ENCODE measurements at places on chromosomes 11 and 22.

DNA sequence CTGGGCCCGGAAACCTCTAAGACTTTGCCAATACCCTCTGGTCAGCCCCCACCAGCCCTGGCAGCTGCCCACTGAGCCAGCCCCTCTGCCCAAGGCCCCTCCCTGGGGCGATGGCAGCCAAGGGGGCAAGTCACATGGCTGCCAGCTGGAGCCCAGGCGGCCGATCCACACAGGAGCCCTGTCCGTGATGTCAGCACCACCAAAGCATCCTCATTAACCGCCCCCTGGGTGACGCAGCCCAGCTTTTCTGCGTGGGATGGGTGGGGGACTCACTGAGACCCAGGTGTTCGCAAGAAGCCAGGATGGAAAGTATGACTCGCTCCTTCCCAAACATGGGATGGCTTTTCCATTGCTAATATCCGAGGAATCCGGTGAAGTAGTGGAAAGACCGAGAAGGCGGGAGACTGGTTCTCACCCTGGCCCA lies 46.6 kb upstream of the WNT7B start:
- DNase-seq, result no peak

GRCh38 chr11:27281740-27282590 lies 81.0 kb downstream of the CCDC34 start:
- peak; percentile 97 for DNase-seq

DNA sequence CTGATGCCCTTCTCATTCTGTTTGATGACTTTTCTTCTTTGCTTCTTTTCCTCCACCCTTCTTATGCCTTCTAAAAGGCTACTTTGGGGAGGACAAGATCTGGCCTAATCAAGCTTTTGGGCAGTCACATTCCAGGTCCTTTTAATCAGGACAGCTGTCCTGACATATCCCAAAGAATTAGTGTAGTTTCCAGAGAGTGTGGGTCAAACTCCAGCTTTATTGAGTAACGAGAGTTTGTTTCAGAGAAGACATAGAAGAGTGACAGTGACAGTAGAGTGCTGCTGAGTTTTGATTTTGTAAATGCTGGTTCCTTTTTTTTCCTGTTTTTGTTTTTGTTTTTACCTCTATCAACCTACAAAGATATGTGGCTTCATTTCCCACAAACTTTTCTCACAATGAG lies 158.4 kb upstream of the SESN3 start:
- no peak for DNase-seq

DNA sequence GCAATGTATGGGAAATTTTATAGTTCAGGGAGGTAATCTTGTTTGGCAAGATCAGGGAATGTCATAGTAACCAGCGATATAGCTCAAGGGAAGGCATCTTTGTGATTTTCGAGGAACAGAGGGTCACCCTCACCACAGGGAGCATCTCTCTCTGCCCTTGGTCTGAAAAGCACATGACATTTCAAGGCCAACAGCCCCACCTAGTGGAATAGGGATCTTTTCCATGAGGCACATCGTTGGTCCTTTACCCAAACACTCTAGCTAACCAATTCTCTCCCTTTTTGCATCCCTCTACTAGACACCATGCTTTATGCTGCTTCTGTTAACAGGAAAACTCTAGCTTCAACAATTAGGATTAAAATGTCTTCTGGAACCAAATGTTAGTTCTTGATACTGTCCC lies 179.0 kb downstream of the GRM5 start:
- DNase-seq, result no peak

DNA sequence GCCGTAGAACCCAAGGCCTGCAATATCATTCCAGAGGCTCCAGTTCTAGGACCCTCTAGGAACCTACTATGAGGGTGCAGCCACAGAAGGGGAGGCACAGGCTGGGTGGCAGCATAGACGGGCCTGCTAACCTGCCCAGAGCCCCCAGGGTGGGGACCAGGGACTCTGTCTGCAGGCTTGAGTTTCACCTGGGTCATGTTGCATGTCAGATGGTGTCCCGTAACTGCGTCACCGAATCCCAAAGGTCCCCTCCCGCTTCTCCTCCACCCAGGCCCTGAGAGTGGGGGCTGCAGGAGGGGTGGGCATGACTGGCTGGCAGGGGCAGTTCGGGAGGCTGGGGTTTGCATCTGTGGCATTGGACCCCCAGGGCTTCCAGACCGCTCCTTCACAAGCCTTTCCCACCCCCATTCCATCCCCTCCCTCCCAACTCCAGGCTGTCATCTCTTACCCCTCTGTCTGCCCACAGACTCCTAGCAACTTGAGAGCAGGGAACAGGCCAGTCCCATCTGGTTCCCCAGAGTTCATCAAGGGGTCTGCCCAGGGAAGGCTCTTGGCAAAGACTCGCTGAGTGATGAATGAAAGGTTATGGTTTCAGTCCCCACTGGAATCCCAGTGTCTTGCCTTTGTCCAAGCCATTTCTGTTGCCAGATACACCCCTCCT lies 16.3 kb downstream of the MYO7A start:
- DNase-seq, result no peak

DNA sequence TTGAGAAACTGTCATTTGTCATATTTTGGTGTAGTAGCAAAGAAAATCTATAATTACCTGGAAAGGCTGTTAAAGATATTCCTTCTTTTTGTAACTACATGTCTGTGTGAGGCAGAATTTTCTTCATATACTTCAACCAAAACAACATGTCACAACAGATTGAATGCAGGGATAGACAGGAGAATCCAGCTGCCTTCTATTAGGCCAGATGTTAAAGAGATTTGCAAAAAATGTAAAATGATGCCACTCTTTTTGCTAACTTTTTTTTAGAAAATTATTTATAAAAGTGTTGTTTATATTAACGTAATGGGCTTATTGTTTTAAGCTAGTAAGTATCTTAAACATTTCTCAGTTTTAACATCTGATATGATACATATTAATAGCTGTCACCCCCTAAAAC lies 12.7 kb downstream of the DGKZ start:
- no peak for DNase-seq

- no peak for DNase-seq
These were observed 11.8 kb downstream of the RCOR2 start for GRCh38 chr11:63905179-63905578.

DNA sequence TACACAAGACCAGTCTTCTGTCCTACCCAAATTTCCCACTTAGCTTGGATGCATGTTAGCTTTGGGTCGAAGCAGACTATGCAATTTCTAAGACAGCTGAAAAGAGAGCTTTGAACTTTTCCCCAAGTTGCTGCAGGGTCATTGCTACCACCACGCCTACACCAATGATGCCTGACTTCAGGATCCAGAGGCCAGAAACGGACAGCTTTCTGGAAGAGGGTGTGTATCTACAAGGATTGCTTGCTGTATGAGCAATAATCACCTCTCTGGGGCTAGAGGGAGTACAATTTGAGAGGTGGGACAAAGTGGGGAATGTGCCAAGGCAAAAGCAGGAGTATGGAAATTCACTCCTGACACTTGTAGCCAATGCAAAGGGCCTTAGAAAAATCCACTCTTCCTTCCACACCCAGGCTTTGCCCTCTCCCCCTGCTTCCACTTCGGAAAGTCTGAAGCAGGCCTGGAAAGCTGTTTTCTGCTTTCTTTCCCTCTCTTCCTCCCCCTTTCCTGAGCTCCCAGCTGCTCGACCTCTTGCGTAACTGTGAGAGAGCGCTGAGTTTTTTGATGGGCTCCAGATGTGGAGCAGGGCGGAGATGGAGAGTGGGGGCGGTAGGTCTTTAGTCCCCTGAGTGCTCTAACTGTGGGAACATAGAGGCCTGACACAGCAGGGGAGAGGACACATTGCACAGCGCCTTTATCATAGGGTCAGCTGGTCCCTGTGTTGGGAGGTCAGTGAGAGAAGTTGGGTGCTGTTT lies 2.1 kb upstream of the PHLDB1 start:
- DNase-seq, result peak; percentile 22

GRCh38 chr22:27314276-27314807 lies 487.2 kb downstream of the MN1 start:
- DNase-seq, result no peak

GRCh38 chr11:13997881-13998280 lies 35.4 kb downstream of the SPON1 start:
- no peak for DNase-seq

GRCh38 chr22:50090412-50090714 lies 557 bp downstream of the MOV10L1 start:
- no peak for DNase-seq

DNA sequence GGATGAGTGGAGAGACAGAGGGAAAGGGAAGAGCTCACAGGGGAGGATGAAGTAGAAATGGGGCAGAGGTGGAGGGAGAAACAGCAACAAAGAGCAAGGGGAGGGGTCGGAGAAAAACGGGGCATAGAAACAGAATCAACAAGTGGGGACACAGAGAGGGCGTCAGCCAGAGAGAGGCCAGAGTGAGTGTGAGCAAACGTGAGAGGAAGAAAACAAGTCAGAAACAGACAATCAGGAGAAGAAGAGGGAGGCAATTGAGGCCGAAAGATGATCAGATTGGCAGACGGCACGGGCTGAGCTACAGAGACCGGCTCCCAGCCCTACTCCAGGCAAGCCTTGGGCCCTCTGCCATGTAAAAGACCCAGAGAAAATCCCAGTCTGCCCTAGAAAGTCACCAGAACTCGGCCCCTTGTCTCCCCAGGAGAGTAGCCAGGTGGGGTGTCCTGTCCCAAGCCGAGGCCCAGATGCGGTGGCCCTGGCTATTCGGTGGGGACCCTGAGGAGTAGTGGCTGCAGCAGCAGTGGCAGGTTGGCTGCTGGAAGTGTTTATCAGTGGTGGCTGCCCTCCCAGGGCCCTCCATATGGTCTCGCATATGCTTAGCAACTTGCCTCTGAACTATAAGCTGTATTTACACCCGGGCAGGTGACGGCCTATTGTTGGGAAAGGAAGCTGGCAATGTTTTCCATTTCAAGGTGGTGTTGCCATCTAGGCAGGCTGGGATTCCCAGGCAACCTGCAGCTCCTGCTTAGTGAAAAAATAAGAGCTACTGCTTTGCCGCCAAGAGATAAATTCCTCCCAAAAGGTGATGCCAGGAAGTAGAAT lies 14.8 kb upstream of the TSPAN18 start:
- no peak for DNase-seq

DNA sequence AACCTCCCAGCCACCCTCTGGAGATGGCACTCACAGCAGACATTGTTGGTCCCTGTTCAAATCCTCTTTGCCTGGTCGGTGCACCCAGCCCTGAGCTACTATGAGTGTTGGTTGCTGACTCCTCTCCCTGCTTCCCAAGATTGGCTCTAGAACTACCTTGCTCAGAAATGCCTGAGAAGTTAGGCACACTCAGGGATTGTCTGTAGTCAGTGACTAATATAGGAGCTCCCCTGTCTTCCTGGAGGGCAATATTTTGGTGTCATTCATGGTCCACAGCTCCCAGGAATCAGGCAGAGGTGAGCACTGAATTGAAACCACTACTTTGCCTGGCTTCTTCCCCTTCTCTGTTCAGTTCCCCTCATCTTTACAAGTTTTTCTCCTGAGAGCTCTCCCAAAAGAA lies 325.9 kb downstream of the MIAT start:
- no peak for DNase-seq

- DNase-seq, result no peak
These were observed 195.5 kb upstream of the CTSC start for GRCh38 chr11:88533001-88533400.

DNA sequence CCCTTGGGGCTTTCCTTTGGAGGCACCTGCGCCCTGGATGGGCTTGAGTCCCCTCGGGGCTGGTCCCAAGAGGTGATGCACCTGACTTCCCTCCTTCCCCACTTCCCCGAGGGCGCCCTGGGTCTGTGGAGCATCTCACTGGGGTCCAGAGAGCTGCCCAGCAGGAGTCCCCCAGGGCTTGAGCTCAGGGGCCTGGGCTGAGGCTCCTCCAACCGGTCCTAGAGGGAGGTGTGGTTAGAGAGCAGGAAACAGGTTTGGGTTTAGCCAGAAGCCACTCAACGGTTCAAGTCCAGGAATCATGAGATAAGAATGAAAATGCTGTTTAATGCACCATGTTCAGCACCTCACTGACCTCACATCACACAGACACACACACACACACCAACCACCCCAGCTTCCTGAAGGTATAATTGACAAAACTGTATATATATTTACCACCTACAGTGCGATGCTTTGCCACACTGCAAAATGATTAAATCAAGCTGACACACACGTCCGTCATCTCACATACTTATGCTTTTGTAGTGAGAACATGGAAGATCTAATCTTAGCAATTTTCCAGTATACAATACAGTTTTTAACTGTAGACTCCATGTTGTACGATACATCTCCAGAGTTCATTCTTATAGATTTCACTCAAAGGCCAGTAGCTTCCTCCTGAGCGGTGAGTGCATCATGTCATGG lies 628 bp upstream of the IGLL1 start:
- DNase-seq, result no peak

DNA sequence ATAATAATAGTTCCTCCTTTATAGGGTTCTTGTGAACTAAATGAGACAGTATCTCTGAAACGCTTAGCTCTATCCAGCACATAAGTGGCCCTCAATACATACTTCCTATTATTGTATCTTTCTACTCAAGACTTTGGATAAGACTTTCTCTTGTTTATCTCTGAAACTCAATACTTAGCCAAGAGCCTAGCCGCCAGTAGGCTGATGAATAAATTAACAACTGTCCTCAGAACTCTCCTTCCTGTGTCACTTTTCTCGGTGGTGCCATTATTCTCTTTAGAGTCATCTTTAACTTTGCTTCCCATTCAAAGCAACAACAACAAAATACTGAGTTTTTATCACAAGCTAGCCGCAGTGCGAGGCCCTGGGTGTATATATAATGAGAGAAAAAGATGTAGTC lies 86.9 kb downstream of the FAM83F start:
- DNase-seq, result no peak

DNA sequence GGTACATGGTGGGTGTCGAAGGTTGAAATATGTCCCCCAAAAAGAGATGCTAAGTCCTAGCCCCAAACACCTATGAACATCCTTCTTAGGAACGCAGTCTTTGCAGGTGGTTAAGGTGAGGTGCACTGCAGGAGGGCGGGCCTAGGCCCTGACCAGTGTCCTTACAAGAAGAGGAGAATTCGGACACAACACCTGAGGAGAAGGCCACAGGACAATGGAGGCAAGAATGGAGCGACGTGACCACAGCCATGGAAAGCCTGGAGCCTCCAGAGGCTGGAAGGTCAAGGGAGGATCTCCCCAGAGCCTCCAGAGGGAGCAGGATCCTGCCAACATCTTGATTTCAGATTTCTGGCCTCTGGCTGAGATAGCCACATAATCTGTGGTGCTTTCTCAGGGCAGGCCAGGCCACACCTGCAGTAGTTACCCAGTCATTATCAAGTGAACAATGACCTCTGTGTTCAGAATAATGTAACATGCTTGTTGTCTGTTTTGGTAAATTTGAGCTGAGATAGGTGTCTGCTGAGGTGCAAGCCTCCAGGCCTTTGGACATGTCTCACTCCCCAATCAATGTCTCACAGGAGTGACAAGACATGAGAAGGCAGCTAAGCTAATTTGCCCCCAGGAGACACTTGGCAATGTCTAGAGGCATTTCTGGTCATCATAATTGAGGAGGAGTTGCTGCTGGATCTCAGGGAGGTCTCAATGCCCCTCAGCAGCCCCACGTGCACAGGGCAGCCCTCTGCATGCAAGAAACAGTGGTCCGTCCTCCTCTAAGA lies 498.9 kb downstream of the BRD1 start:
- DNase-seq, result no peak

All from astrocyte of the cerebellum (primary cell).